Fibroblast of skin of left biceps (primary cell): ENCODE measurements at places on chromosomes 11 and 22.

DNA sequence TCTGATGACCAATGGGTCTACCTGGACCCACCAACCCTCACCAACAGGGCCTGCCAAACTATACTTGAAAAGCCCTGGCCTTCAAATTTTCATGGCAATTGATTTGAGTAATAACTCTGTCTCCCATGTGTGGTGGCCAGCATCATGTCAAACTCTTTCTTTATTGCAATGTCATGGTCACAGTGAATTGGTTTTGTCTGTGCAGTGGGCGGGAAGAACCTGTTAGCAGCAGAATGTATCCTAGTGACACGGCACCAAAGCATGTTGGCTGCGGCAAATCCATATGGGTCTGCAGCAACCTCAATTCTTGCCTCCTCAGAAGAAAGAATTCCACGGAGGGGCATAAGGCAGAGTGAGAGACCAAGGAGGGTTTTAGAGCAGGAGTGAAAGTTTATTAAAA lies 19.6 kb upstream of the TMEM123 start:
- no peak for DNase-seq

DNA sequence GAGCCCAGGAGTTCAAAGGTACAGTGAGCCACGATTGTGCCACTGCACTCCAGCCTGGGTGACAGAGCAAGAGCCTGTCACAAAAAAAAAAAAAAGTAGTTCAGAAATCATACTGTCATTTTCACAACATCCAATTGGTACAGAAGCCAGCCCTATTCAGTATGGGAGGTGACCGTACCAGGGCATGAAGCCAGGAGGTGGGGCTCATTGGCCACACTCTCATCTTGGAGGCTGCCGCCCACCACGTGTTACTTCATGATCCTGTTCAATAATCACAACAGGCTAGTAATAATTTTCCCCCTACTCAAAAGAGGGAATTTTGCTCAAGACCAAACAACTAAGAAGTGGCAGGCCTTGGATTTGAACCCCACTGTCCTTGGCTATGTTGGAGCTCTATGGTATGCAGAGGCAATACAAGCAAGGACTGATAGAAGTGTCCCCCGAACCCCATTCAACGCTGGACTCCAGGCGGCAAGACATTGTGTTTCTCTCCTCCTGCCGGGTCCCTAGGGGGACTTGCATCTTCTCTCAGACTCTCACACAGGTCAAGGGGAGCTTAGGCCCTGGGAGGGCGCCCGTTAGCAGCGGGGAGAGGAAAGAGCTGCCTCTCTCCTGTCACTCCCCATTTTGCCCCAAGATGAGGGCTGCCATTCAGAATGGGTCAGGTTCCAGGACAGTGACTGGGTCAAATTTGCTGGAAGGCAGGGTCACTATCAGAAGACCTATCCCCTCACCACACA lies 40.2 kb upstream of the EMID1 start:
- no peak for DNase-seq

DNA sequence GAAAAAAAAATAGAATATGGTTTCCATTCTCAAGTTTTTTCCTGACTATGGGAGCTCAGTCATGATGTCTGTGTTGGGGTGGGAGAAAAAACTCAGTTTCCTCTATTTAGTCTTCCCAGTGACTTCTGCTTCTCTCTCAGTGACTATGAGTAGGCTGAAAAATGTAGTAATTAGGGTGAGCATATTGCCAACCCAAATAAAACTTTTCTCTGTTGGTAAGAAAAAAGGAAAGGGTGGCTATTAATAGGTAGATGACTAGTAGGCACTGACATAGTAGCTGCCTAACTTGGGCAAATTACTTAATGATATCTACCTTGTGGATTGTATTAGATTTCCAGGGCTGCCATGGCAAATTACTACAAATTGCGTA lies 34.2 kb upstream of the BIRC3 start:
- DNase-seq: no peak

- no peak for DNase-seq
These were observed 58.4 kb upstream of the PSMA1 start for GRCh38 chr11:14578541-14578956.

GRCh38 chr11:78920329-78920728 lies 345.7 kb upstream of the NARS2 start:
- no peak for DNase-seq

DNA sequence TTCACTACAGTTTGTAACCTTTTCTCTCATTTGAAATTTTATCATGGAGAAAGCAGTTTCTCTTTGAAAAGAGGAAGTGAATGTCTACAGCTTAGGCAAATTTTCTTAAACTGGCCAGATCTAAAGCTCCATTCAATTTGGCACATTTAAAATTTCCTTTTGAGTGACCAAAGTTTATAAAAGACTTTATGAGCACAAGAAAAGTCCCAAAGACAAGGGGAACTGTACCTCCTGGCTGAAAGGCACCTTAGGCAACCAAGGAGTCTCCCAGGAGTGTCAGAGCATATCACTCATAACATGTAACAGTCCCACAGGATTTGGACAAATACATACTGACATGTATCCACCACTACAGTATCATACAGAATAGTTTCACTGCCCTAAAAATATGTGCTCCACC lies 41.3 kb downstream of the NARS2 start:
- DNase-seq: no peak

DNA sequence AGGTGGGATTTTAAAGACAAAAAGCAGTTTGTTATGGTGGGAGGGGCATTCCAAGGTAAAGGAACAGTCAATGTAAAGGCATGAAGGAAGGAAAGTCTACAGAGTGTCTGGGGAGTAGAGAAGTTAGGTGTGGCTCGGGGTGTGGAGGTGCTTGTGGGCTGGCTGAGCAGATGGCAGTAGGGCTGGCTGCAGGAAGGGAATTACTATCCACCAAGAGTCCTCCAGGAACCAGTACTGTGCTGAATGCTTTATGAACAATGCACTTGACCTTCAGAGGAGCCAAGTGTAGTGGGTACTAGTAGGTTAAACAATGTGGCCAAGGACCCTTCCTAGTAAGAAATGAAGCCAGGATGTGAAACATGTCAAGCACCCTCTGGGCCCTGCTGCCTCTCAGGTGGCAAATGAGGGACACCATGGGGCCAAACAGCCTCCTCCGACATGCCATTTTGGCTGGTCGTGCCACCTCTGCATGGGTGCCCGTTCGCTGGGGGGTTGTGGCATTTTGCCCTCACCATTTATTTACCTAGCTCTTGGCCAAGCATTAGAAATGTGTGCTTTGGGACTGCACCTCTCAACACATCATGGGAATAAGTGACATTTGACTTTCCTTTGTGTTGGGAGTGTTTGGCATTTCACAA lies 123.6 kb upstream of the TENM4 start:
- no peak for DNase-seq
